ENCODE measurements at places on chromosomes 1 and 21. TPM values are rescaled to one million over a fixed set of nuclear protein-coding genes. Genes with fewer than 3 reads are reported as not detected.

Gene TNNI3K
- 1.1 TPM for total RNA-seq

Gene CSRP1
- total RNA-seq, result 163 TPM

Gene ESPN
- total RNA-seq, result not detected

Gene KMO
- total RNA-seq, result not detected

Gene LYPLAL1
- total RNA-seq, result 25.6 TPM

Gene LCE2A
- not detected for total RNA-seq

Gene PROX1
- under 0.01 TPM for total RNA-seq

Gene HTR1D
- total RNA-seq, result not detected

Gene S100A14
- total RNA-seq, result 0.28 TPM
